Frontal cortex (tissue), 4 donors: ENCODE measurements at places on chromosomes 11 and 22. TPM values are rescaled to one million over a fixed set of nuclear protein-coding genes. Genes with fewer than 3 reads are reported as not detected.

DNA sequence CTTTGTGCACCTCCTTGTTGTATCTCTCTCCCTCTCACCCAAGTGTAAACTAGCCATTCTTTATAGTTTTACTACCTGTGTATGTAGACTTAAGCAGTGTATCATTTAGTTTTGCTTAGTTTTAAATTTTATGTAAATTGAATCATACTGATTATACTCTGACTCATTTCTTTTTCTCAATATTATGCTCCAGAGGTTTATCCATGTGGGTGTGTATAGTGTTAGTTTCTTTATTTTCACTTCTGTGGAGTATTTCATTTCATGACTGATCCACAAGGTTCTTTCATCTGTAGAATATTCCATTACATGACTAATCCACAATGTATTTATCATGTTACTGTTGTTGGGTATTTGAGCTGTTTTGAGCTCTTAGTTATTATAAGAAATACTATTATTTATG, 62.0 kb downstream of the CCDC34 start:
- DNase-seq, result no peak

DNA sequence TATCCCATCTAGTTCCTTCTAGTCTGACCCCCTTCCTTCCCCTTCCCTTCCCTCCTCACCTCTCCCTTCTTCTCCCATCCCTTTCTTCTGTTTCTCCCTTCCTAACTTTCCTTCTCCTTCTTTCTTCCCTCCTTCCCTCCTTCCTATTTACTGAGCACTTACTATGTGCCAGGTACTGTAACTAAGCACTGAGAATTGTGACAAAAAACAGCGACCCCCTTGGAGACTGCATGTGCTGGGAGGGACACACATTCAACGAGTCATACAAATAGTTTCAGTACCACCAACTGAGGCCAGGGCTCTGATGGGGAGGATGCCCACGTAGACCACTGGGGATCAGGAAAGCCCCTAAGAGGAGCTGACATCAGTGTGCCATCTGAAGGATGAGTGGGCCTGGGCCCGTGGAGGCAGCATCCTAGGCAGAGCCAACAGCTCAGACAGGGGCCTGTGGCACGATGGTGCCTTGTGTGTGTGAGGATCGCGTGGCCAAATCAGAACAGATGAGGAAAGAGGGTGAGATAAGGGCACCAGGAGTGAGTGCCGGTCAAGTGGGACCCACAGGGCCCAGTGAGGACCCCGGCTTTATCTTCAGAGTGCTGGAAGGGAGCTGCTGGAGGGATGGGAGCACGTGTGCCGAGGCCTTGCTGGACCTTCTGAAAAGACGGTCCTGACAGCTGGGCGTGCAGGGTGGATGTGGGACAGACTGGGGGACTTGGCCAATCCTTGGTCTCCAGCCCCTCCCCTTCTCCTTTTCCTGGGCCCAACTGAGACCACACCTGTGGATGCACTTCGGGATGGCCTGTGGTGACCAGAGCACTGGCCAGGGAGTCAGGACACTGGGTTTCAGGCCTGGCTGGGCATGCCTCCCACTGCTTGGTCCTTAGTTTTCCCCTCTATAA, 38.4 kb upstream of the CRYBB3 start:
- no peak for DNase-seq

GRCh38 chr11:120969993-120970392, 53.9 kb upstream of the TBCEL start:
- DNase-seq, result no peak

GRCh38 chr11:73907191-73907590, 30.4 kb downstream of the PAAF1 start:
- no peak for DNase-seq

The OR10D3 gene
- total RNA-seq, result not detected

The SULT4A1 gene
- total RNA-seq, result 47.7 TPM
